CD4-positive, CD25-positive, alpha-beta regulatory T cell (primary cell): ENCODE measurements at places on chromosomes 1 and 21.

DNA sequence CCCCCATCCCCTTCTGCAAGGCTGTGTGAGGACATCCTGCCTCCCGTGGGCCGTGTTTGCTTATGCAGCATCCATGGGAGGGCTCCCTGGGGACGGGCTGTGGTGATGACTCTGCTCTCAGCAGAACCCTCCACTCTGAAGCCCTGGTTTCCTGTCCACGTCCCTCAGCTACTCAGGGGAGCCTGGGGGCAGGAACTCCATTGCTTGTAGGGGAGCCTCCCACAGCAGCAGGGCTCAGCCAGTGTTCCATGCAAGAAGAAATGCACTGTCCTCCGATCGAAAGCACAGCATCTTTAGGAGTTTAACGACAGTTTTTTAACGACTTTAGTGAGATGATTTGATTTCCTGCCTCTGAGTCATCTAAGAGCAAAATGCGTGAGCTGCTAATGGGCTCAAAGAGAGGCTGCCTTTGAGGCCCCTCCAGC is 8.3 kb upstream of the KCNAB2 start:
- no peak for DNase-seq

DNA sequence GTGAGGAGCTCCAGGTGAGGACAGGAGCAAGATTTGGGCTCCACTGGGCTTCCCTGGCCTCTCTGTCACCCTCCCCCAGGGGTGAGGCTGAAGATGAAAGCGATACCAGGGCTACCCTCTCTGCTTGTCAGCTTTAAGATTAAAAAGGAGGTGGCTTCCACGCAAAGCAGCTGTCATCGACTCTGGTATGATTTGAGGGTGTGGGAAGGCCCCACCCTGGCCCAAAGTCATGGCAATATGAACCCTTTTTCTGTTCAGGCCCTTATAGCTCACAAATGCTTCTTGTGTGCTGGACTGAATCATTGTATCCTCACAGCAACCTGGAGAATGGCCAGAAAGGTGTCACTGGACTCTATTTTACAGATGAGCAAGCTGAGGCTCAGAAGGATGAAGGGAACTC is 41.6 kb downstream of the NUAK2 start:
- no peak for DNase-seq

GRCh38 chr1:212565571-212566305 is 42.8 kb upstream of the ATF3 start:
- DNase-seq, result no peak

DNA sequence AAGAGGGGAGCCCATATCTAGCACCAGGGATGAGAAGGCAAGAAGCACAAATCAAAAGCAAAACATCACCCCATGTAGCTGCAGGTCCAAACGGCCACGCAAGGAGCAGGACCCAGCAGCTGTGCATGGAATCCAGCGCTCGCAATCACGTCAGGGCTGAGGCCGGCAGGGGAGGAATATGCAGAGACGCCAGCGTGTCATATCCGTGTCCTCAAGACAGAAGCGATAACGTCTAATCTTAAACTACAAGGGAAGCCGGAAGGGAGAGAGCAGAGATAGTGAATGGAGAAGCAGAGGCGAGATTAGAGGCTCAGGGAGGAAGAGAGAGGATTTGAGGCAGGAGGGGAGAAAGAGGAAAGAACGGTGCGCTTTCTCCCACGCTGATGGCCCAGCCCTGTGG is 39.1 kb downstream of the FBXO2 start:
- DNase-seq, result no peak

- DNase-seq, result no peak
Measured at GRCh38 chr1:177256153-177257075, 85.7 kb downstream of the BRINP2 start.

- DNase-seq, result peak; percentile 73
Measured at GRCh38 chr1:37477198-37477931, 3.0 kb downstream of the ZC3H12A start.

- DNase-seq, result no peak
Measured at GRCh38 chr1:223421025-223421424, 27.8 kb downstream of the CCDC185 start.

DNA sequence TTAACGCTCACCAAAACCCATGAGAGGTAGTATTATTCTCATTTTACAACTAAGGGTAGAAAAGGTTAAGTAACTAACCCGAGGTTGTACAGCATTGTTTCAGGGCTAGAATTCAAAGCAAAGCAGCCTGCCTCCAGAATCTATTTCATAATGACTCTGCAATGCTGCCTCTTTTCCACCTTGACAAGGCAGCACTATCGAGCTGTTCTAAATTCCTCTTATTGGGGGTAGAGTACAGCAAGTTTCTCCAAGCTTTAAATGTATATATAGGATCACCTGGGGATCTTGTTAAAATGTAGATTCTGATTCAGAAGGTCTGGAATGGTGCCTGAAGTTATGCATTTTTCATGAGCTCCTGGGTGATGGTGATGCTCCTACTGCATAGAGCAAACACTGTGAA is 30.1 kb downstream of the WNT2B start:
- DNase-seq, result no peak

GRCh38 chr1:185059950-185060571 is 14.7 kb downstream of the RNF2 start:
- no peak for DNase-seq

- DNase-seq, result no peak
Measured at GRCh38 chr1:85090225-85090624, 41.9 kb upstream of the MCOLN3 start.

DNA sequence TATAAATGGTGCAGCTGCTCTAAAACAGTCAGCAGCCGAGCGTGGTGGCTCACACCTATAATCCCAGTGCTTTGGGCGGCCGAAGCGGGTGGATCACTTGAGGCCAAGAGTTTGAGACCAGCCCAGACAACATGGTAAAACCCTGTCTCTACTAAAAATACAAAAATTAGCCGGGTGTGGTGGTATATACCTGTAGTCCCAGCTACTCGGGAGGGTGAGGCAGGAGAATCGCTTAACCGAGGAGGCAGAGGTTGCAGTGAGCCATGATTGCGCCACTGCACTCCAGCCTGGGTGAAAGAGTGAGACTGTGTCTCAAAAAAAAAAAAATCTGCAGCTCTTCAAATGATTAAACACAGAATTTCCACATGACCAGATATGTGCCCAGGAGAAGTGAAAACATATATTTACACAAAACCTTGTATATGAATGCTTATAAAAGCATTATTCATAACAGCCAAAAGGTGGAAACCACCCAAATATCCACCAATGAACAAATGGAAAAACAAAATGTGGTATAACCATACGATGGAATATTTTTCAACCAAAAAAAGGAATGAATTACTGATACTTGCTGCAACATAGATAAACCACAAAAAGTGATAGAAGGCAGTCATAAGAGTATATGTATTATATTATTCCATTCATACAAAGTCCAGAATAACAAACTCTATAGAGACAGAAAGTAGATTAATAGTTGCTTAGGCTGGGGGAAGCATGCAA is 14.1 kb downstream of the EPS15 start:
- DNase-seq, result no peak

GRCh38 chr1:233151861-233152260 is 143.7 kb downstream of the PCNX2 start:
- DNase-seq, result no peak

GRCh38 chr1:25037174-25038074 is 107.3 kb upstream of the RUNX3 start:
- peak; percentile 34 for DNase-seq

DNA sequence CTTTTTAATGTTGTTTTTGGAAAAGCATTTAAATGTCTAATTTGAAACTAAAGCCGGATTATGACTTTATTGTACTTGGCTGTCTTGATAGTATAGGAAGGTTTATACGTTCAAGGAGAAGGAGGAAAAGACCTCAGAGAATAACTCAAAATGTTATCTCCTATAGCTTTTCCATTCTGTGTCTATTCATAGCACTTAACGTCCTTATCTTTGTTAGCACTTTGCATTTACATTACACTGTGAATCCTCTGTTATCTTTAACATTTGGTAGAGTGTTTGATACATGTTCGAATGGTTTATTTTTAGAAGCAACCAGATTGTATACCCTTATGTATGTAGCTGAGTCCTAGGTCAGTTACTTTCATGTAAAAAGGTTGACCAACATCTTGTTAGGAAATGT is 50.8 kb upstream of the PODN start:
- no peak for DNase-seq
